ENCODE measurements at places on chromosomes 5 and 9. TPM values are rescaled to one million over a fixed set of nuclear protein-coding genes. Genes with fewer than 3 reads are reported as not detected.

Gene ECPAS
- 88.8 TPM for total RNA-seq

DNA sequence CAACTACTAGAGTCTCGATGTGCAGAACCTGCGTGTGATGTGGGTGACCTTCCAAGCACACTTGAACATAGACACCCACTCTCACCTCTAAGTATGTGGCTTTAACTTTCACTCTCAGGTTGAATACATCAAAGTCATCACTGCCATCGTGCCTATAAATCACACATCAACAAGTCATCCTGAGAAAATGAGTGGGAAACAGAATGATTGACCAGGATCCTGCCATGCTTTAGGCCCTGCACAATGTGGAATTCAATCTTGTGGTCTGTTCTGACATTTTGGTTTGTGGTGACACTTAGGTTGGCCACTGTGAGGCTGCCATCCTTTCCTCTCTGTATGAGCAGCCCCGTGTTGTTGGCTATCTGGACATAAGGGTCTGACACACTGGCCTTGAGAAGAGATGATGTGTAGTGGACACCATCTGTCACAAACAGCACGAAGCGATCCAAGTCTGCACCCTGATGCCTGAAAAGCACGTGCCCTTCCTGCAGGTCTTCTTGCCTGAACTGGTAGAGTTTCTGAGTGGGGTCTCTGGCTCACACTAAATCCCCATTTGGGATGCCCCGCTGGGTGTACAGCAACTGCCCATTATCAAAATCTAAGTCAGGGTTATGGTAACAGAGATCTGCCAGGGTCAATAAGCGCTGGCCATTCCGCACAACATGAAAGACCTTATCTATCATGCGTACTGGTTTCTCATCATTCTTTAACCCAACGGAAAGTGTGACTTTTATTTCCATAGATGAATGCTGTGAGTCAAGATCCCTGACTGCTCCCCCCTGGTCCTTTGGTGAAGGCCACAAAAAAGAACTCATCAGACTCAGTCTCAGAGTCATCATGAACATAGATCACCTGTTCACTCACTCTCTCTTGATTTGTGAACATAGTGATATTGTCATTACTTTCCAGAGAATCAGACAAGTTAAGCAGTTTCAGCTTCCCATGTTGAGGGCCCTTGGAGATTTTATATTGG lies 116.6 kb downstream of the ESM1 start:
- no peak for DNase-seq

- peak; percentile 86 for DNase-seq
These were observed 205.0 kb upstream of the IER5L start for GRCh38 chr9:129383019-129383560.

Gene SPAG8
- not detected for total RNA-seq

DNA sequence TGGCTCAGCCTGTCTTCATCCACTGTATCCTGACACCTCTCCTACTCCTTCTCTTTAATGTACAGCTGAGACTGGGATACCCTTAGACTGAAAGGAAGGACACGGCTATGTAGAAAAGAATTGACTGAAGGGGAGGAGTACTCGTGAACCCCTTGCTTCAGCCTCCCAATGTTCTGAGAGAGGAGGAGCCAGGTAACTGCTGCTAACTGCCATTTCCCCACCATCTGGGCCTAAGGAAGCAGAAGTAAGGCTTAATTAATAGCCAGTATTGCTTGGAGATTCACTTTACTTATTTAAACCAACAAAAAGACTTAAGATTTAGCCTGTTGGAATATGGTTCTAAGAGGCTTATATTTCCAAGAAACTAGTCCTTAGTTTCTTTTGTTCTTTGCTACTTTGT lies 18.8 kb upstream of the RGS3 start:
- DNase-seq = no peak

GRCh38 chr5:76579166-76579937 lies 43.9 kb downstream of the F2RL2 start:
- no peak for DNase-seq

DNA sequence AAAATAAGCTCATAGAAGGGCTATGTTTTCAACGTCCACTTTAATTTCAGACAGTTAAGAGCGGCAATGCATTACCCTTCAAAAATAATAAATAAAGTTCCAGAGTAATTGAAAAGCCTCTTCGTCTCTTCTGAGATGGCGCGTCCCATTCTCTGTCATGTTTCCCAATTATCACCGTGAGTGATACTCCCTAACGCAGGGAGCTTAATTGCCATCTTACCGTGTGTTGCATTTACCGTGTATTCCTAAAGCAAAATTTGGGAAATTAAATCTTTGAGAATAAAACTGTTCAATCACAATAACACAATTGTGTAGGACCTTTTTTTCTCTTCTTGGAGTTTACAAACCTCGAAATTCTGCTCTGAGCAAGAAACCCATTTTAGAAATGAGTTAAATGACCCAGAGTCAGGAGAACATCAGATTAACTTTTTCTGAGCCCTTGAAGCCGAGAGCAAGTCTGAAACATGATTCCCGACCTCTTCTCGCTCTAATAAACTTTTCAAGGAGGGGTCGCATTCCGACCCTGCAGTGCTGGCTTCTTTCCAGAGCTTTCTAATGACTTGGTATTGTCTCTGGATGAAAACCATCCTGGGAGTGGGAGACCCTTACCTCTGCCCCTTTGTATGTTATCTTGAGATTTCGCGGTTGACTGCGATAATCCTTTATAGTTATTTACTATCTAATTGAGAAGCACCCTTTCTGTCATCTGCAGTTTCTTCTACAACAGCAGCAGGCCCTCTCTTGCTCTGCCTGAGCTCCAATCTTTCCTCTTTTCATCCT lies 251.5 kb downstream of the FSTL4 start:
- no peak for DNase-seq

GRCh38 chr5:62579761-62580160 lies 1.1 kb downstream of the LRRC70 start:
- no peak for DNase-seq

- DNase-seq = no peak
These were observed 53.8 kb downstream of the SH3RF2 start for GRCh38 chr5:145990170-145990569.

Gene TIMD4
- 1.4 TPM for total RNA-seq

DNA sequence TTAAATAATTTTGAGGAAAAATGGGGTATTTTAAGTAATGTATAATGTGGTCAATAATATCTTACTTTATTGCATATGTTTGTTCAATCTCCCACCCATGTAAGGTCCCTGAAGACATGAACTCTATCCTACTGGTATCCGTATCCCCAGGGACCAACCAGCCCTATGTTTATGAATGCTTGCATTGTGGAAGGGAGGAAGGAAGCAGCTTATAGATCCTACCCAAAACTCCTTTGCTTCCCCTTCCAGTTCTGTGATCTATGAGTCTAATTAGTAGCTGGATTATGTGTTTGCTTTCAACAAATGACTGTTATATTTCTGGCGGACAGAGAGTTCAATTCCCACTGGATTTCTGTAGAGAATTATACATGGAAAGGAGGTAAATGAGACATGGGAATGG lies 45.6 kb downstream of the CNTRL start:
- DNase-seq = no peak

DNA sequence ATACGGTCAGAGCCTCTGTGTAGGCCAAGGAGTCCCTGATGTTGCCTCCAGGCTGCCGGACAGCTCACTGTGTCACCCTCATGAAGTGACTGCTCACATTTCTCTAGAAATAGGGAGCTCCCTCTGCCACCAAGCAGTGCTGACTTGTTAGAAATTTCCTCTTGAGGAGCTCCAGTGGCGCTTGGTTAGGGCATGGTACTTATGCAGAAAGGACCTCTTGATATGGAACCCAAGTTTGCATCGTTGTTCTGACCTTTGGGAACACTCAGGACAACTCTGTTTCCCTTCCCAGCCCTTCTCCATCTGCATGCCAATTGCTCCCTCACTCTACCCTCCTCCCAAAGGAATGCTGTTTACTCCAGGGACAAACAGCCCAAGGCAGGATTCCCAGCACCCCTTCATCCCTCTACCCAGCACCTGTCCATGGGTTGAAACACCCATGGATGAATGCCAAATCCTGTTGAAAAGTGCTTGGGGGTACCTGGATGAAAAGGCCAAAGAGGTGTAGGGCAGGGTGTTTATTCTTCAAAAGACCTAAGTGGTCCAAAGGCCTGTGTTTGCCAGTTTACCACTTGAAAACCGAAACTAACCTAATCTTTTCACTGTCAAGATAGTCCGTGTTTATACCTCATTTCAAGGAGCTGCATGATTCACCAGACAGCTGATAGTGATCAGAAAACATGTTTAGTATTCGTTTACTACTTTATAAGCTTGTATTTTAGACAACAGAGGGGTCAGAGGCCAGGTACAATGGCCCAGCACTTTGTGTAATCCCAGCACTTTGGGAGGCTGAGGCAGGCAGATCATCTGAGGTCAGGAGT lies 51.1 kb downstream of the KLF4 start:
- DNase-seq = no peak

GRCh38 chr9:77015327-77016048 lies 4.0 kb upstream of the FOXB2 start:
- no peak for DNase-seq

Gene GARNL3
- 10.5 TPM for total RNA-seq

Gene RLN2
- not detected for total RNA-seq

- DNase-seq = peak; percentile 35
These were observed 1059.1 kb upstream of the DMAC1 start for GRCh38 chr9:8858596-8859161.

Gene PTRH1
- total RNA-seq = 9.7 TPM

Gene ALDOB
- total RNA-seq = 1.9 TPM

DNA sequence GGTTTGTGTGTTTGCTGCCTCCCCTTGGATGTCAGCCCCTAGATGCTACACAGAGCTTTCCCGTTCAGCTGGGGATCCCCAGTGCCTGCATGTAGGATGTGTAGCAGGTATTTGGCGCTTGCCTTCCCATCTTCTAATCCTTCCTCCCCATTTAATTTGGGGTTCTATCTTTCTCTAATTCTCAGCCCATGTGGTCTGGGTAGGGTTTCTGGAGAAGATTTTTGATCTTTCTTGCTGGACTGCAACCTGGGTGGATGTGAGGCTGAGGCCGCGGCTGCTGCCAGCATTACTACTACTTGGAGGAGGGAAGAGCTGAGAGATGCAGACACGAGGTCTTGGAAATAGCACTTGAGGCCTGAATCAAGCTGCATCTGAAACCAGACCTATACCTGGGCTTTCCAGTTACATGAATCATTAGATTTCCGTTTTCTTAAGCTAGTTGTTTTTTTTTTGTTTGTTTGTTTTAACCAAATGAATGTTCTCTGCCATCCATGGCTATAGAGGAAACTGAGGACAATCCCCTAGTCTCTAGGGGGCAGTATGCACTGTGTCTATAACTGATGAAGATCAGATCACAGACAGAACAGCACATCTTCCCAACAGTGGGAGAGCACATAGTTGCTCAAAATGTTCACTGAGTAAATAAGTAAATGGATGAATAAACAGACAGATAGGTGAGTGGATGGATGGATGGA lies 178.6 kb downstream of the FGF18 start:
- DNase-seq = no peak

DNA sequence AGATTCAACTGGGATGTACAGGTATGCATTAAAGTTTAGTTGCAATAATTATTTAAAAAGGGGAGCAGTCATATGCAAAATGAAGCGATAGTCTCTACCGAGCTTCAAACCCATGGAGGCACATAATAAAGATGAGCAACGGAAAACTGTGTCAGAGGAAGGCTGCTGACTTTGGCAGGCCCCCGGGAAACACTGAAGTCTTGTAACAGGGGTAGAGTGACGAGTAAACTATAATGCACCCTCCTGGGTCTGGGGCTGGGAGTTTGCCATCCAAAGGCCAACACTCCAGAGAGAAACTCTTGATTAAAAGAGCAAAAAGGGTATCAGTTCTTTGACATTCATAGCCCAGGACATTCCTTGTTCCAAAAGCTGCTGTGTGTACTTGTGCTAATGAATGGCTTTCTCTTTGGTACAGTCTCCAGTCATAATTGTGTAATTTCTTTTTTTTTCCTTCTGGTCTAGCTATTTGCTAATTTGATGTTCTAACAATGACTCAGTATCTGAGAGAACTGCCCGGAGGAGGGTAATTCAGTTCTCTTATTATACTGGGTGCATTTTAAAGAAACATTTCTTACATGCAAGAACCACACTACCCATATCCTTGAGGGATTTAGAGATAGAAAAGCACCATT lies 59.2 kb downstream of the TNC start:
- no peak for DNase-seq

Gene CA9
- total RNA-seq = not detected

GRCh38 chr5:169757016-169757415 lies 119.9 kb downstream of the DOCK2 start:
- DNase-seq = no peak

DNA sequence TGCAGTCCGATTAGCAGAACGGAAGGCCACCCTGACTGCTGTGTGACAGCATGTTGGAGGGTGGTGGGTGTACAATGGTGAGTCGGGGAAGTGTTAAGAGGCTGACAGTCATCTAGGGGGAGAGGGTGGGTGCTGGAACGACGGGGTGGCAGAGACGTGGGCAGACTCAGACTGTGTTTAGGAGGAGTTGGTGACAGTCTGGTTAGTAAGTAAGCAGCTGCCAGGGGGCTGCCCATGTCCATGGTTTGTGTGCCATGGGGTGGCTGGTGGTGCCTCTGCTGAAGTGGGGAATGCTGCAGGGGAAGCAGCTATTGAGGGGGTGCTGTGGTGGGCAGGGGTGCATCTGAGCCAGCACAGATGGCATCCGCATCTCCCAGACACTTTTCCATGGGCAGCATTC lies 51.3 kb upstream of the BOD1 start:
- DNase-seq = no peak

Gene HAND1
- total RNA-seq = 6.7 TPM

DNA sequence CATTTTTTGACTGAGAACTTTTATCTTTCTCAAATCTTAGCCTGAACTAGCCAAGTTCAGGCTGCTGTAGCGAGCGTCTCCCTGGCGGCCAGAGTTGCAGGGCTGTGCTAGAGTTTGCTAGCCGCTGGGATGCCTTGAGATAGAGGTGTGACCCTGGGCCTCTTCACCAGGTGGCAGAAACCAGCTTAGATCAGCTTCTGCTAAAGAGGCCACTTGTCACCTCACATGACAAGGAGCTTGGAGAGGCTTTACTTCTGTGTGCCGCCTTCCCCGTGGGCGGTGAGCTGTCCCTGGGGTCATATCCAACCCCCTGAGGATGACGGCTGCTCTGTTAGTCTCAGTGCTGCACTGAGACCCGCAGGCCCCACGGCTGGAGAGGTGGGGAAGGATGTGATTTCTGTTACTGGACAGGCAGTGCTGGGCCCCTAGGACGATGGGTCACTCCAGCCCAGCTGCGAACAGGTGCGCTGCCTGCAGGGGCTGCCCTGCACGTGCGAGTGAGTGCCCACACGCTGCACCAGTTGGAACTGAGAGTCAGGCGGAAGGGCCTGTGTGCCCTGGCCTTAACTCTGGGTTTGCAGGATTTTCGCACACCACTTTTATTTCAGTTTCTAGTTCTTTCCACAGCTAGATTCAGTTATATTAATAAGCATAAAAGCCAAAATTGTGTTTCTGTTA lies 63.8 kb downstream of the EHMT1 start:
- DNase-seq = no peak

Gene FOXD4L6
- total RNA-seq = not detected

Gene FOXD4L5
- total RNA-seq = not detected

DNA sequence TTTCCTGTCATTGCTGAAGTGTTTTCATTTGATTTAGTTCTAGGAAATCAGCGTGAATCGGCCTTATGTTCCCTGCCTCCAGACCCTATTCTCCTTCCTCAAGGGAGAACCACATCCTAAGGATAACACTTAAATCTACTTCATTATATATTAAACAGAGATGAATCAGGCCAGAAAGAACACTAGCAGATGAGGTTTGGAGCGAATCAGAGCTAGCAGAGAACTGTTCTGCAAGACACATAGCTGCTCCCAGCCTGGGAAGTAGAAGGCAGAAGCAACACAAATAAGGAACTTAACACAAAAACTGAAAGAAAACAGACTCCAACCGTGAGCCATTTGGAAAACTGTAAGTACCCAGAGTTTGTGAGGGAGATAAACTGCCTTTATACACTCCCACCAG lies 718.2 kb downstream of the SEMA5A start:
- DNase-seq = no peak

Gene SARDH
- 0.95 TPM for total RNA-seq

All from transverse colon (tissue), 4 donors.